ENCODE measurements at places on chromosomes 3 and 15.

DNA sequence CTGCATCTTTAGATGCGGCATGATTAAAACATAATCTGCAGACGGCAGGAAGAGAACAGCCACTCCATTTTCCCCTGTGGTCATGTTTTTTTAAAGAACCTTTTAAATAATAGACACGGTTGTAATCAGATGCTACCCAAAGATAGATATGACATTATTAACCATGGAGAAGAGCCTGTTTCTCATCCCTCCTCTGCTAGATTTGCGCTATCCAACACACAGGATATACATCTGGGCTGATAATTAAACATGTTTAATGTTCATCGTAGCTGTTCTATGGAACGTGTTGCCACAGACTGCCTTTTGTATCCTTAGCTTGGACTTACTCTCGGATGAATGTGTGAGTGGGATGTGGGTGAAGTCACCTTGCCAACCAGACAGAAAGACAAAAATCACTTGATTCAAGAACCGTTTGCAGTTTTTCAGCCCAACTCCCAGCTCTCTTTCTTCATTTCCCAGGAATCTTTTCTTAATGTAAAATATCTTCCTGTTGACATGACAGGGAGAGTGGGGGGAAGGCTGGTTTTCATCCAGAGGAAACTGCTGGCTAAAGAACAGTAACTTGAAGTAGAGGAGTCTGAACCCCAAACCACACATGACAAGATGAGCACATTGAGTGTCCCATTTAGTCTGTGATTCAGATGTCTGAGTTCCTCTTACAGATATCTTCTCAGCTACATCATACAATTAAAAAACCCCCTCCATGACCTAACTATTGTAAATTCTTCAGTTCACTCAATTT lies 118.6 kb upstream of the PRICKLE2 start:
- DNase-seq, result no peak

DNA sequence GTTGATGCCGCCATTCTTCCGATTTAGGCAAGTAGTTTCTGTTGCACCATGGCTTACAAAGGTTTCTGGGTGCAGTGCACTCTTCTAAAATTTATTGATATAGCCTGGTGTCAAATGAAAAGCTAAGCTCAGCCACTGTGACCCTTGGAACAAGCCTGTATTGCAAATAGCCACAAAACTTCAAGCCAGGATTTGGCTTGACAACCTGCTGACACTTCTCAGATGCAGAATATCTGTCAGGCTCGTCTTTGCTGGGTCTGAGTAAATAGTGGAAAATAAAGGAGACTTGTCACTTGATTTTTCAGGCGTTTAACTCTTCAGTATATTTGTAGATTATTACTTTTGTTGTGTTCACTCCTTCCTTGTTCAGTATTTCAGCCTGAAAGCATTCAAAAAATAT lies 871.8 kb downstream of the OTOL1 start:
- DNase-seq, result no peak

DNA sequence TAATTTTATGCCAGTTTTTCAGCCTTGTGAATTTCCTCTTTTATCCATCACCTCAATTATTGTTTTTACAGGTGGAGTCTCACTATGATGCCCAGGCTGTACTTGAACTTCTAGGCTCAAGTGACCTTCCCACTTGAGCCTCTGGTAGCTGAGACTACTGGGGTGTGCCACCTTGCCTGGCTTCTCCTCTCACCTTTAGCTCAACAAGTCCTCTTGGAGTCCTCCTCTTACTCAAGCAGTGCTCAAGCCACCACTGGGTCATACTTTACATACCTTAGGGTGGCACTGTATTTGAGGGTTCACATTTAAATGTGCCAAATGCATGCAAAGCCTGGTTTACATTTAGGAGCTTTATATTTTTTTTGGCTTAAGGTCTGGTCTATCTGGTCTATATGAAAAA lies 350.1 kb upstream of the MCTP2 start:
- DNase-seq, result no peak

- DNase-seq, result no peak
These were observed 15.9 kb downstream of the PLA2G4F start for GRCh38 chr15:42140383-42141070.

GRCh38 chr3:18556503-18557135 lies 131.5 kb upstream of the SATB1 start:
- peak; percentile 86 for DNase-seq

GRCh38 chr15:43920815-43921214 lies 94.0 kb downstream of the WDR76 start:
- DNase-seq, result no peak

DNA sequence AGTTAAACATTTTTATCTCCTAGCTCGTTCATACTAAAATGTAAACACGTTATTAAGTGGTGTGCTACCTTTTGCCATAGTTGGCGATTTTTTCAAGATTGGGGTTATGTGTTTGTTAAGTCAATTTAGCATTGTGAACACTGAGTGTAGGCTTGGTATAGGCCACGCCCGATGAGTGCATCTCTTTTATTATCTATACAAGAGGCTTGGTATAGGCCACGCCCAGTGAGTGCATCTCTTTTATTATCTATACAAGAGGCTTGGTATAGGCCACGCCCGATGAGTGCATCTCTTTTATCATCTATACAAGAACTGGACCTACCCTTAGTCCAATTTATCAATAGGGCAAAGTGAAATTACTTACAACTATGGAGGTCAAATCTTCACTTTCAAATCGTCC lies 70.4 kb downstream of the NIPA2 start:
- no peak for DNase-seq

GRCh38 chr15:93141371-93141794 lies 52.4 kb upstream of the RGMA start:
- no peak for DNase-seq

DNA sequence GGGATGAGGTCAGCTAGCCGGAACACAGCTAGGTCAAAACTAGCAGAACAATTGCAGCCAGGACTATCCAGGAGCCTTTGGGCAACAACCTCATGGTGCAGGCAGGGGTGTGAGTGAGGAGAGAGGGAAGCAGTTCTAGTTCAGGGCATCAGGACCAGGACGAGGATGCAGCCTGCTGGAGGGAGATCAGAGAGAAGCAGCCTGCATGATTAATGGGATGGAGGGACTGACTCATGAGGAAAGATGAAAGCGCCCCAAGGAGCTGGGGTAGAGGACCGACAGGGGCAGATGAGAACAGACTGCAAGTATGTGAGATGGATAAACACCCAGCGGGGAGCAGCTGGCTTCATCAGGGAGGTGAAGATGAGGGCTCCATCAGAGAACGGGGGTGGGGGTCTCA lies 37.9 kb upstream of the LRTM1 start:
- DNase-seq, result no peak

DNA sequence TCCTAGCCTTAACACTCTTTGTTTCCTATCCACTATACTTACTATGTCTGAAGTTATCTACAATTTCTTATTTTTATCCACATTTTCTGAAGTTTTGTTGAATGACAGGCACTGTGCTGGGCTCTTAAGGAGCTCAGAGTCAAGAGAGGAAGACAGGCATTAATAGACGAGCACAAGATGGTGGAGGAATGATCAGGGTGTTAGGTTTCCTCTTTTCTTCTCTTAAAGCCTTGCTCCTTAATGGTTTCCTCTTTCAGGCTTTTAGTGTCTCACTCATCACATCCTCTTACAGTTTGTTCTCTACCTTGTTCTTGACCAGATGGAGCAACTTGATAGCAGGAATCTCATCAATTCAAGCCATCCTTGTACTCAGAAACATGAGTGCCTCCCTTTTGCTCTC lies 52.9 kb upstream of the BCL6 start:
- no peak for DNase-seq

DNA sequence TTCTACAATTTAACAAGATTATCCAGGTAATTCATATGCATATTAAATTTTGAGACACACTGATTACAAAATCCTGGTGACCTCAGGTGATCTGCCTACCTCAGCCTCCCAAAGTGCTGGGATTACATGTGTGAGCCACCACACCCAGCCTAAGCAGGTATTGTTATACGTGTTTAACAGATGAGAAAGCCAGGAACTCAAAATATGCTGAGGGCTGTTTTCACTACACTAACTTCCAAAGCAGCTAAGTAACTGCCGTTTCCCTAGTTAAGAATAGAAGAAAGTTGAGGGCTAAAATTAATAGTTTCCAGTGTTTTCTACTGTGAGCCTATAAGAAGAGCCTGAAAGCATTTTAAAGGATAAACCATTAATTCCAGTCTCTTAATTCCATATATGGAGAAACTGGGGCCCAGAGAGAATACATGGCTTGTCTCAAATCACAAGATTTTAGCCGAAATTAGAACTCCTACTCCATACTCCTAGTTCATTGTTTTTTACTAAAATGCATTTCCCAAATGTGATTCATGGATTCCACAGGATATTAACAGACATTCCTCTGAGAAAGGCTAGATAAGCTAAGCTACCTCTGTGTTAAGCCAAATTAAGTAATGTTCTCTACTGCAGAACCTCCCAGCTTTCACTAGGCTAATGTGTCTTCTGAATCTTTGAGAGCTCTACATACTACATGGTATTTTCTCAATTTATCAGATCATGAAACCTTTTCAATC lies 17.0 kb upstream of the AVEN start:
- DNase-seq, result no peak

DNA sequence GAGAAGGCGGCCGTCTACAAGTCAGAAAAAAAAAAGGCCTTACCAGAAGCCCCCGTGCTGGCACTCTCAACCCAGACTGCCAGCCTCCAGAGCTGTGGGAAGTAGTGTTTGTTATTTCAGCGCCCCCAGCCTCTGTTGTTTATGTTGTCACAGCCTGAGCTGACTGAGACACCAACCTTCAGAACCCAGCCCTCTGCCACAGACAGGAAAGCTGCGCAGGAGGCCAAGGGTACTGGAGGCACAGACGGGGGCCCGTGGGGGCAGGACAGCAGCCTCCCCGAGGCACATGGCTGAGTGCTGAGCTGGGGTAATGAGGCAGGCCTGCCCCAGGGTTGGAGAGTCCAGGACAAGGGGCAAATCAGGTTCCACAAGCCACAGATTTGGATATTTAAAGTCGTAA lies 33.7 kb downstream of the HCN4 start:
- no peak for DNase-seq

GRCh38 chr15:78645009-78645408 lies 4.0 kb upstream of the CHRNB4 start:
- DNase-seq, result no peak

DNA sequence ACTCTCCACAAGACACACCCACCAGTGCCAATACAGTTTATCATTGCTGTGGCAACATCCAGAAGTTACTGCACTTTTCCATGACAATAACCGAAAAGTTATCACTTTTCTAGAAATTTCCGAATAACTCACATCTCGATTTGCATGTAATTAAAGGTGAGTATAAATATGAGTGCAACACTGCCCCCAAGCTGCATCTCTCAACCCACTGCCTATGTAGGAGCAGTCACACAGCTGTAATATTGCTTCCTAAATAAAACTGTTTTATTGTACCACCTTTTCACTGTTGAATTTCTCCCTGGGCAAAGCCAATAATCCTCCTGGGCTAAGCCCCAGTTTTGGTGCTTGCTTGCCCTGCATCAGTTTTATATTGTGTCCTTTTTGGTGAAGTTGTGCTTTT lies 601.0 kb upstream of the EPHA6 start:
- DNase-seq, result no peak

DNA sequence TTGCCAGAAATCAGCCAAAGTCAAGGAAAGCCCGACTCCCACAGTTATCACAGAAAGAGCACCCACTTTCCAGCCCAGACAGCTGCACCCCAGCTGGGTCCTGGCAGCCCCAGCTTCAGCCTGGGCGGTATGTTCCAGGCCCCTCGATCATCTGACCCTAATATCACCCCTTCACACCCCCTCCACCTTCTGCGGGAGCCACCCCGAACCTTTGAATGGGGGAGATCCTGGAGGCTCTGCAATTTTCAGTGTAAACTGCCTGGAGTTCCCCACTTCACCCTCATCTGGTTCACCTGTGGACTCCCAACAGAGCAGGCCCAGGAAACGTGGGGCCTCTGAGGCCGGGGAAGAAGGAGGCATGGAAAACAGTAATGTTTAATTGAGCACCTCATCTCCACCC lies 5.9 kb downstream of the PRSS50 start:
- DNase-seq, result no peak

GRCh38 chr15:57034613-57035012 lies 116.2 kb downstream of the TCF12 start:
- DNase-seq, result no peak

GRCh38 chr3:128895843-128896697 lies 16.6 kb downstream of the ACAD9 start:
- no peak for DNase-seq

DNA sequence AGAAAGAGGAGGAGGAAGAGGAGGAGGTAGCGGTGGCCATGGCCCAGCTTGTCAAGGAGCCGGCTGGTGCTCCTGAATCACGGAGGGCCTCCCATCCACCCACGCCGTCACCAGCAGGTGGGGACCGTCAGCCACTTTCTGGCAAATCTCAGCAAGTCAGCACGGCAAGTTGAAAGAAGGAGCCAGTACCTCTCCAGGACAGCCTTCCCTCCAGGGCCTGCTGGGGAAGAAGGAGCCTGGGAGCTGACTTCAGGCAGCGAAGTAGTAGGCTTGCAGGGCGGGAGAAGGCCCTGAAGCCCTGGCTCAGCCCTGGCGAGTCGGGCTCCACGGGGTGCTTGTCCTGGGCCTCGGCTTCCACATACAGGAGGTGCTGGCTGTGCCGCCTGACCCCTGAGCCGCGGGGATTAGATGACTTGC lies 99.2 kb upstream of the TRPM1 start:
- DNase-seq, result peak; percentile 57

DNA sequence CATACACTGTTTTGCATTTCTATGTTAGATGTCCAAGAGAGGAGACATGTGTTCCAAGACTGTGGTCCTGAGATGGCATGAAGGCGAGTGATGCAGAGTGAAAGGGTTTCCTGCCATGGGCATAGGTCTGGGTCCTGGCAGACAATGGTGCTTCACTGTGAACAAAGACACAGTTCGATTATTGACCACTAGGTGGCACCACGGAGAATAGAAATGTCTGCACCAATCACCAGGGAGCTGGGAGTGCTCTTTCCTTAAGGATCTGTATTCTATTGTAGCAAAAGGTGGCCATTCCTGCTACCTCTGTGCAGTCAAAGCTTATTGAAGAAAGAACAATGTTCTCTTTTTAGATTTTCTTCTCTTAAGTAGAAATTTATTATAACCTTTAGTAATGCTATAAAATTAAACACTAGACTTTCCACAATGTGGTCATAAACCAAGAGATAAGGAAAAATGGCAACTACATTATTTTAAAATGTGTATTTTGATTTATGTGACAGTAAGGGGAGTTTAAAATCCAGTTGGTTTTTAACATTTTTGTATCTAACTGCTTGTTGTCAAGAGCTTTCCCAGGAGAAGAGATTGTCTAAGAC lies 88.7 kb downstream of the GABRG3 start:
- peak; percentile 9 for DNase-seq

DNA sequence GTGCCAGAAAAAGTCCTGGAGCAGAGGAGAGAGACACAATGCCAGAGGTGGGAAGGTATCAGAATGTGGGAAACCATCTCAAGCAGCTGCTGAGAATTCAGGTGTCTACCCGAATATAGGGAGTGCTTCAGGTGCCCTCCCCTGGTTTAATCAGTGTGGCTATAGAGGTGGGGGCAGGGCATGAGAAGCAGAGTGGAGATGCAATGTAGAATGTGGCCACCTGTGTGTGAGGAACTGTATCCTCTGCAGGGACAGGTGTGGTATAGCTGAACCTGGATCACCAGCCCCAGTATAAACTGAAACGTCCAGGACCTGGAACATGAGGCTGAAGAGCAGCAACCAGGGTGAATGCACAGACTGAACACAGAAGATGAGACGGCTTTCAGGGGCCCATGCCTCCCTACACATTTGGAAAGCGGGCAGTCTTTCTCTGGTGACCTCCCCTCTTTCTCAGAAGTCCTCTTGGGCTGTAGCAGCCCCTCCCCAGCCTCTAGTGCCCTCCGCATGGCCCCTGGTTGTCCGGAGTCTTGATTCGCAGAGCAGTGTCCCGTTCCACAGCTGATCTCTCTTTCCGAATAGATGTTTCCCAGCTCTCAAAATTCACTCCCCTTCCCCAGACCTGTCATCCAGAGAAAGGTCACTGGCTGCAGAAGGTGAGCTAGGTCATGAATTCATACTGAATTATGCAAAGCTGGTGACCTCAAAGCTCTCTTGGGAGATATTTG lies 103.1 kb downstream of the ABHD5 start:
- no peak for DNase-seq

All from stimulated activated CD4-positive, alpha-beta T cell treated with anti-CD3 and anti-CD28 coated beads, Interleukin-4, amount 100 ng/mL, for 24 hours (primary cell).